RPMI8226 (cell line): ENCODE measurements at places on chromosomes 3 and 15.
A peak's percentile ranks its signal among the peaks of the same experiment; 100 is the strongest.

DNA sequence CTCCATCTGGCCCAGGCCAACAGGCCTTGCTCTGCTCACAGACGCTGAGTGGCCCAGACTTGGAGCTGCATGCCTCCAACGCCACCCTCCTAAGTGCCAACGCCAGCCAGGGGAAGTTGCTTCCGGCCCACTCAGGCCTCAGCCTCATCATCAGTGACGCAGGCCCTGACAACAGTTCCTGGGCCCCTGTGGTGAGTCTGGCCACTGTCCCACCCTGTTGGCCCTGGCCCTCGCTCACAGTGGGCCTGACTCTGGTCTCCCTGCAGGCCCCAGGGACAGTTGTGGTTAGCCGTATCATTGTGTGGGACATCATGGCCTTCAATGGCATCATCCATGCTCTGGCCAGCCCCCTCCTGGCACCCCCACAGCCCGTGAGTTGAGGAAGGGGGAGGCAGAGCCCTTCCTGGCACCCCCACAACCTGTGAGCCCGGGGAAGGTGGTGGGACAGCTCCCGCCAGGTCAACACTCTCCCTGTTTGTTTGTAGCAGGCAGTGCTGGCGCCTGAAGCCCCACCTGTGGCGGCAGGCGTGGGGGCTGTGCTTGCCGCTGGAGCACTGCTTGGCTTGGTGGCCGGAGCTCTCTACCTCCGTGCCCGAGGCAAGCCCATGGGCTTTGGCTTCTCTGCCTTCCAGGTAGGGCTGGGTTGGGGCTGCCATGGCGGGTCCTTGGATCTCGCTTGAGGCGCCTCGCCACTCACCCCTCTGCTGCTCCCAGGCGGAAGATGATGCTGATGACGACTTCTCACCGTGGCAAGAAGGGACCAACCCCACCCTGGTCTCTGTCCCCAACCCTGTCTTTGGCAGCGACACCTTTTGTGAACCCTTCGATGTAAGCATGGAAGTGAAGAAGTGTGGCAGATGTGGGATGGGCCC is 10.0 kb downstream of the NT5DC2 start:
- no peak for DNase-seq

DNA sequence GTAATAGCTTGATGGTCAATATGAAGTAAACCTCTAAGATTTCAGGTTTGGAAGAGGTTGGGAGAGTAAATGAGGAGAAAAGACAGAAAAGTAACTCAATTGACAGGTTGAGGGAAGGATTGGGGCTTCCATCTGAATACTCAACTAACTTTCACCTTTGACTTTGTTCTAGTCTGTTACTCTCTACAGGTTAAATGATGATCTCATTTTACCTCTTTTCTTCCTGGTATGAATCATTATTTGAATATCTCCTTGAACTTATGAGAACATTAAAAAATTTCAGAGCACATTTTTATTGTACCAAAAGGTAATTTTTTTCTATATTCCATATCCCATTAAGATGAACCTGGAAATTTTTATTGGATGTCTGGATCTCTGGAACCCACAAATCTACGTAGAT is 87.9 kb upstream of the KCNH8 start:
- no peak for DNase-seq

GRCh38 chr3:71080517-71081083 is 502.9 kb downstream of the FOXP1 start:
- DNase-seq, result no peak

DNA sequence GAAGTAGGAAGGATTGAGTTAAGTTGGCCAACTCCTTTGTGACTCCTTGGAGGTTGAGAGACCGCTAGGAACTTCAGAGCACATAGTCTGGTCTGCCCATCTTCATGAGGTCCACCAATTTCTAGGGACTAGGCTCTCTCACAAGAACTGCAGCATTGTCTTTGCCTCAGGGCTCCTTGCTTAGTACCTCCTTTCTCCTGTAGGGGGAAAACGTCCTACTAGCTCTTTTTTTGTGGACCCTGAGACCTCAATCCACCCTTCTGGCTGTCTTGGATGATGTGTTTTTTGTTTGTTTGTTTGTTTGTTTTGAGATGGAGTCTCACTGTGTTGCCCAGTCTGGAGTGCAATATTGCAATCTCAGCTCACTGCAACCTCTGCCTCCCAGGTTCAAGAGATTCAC is 21.6 kb downstream of the REC114 start:
- no peak for DNase-seq

GRCh38 chr3:159277814-159278213 is 476.0 kb downstream of the MFSD1 start:
- DNase-seq, result no peak

GRCh38 chr3:117285737-117286136 is 576.2 kb downstream of the TUSC7 start:
- no peak for DNase-seq

DNA sequence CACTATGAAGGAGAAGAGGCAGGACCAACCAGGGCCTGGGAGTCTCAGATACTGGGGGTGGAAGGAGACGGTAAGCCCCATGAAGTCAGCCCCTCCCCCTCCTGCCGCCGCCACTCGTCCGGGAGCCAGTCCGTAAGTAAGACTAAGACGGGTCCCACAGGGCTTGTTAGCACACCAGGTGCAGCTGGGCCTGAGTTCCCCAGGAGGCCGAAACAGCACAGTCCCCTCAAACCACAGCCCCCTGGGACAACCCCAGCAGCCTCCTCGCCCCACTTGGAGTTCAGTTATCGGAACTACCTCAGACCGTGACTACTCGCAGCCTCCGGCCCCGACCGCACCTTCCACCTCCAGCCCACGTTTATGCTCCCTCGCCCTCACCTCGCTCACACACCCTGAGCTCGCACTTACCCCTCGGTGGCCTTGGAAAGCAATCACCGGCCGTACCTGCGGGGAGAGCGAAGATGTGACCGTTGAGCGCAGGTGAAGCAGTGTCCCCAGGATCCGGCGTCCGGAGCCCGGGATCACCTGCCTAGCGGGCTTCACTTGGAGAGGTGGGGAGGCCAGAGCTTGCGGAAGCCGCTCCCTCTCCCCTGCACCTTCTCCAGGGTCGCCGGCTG is 557 bp downstream of the ELL3 start:
- DNase-seq, result no peak

DNA sequence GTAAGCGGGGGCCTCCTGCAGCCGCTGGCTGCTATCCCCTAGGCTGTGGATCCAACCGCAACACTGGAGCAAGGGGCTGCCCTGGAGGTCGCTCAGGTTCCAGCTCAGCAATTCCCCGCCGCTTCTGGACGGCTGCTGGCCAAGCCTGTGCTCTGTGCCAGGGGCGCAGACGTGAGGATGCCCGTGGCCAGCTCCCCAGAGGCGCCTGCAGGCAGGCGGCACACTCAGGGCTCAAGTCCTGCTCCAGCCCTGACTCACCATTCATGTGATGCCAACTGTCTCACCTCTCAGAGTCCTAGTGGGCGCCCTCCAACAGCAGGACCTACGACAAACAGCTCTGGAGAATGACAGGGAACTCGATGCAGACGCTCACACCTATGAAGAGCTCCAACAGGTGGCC is 31.6 kb downstream of the KLHL25 start:
- no peak for DNase-seq

- no peak for DNase-seq
Measured at GRCh38 chr15:81174125-81174791, 22.4 kb upstream of the IL16 start.

DNA sequence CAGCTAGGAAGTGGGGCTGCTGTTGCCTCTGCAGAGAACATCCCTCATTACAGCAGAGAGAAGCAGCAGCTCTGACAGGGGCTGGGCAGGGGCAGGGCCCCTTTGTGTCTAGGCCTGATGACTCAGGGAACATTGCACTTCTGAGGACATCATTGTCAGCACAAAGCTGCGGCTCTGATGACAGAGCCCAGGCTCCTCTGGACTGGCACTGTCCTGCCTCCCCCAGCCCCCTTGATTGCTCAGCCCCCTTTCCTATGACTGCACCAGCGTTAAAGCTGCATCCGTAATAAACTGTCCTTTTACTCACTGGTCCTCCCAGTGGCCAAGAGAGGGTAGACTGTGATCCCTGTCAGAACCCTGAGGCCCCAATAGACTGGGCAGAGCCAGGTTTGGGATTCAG is 18.3 kb downstream of the TRH start:
- peak; percentile 15 for DNase-seq

- no peak for DNase-seq
Measured at GRCh38 chr3:42123012-42123581, 31.9 kb downstream of the TRAK1 start.

DNA sequence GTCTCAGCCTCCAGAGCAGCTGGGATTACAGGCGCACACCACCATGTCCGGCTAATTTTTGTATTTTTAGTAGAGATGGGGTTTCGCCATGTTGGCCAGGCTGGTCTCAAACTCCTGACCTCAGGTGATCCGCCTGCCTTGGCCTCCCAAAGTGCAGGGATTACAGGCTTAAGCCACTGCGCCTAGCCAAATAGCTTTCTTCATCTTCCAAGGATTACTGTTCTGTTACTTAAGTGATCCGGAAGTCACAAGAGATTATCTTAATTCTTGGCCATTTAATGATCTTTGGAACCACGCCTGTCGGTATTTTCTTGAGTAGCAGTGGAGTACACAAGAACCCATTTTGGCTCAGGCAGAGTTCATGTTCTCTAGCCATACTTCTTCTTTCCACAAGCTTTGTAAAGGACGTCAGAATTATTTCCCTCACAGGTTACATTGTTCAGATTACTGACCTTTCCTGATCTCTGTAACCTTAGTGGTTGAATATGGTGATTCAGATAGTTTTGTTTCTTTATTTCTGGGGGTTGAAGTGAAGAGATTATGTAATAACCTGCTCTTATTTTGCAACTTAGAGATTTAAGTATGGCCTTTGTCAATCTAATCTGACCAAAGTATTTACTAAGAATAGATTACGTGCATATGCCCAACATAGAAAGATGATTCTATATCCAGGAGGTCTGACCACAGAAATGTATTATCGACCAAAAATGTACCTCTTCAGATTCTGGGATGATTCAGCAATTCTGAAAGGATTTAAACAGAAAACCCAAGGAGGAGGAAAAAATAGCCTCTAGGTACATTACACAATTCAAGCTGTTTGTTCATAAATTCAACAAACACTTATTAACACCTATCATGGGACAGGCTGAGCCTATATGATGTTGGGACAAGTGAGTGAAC is 132.2 kb downstream of the GREM1 start:
- DNase-seq, result no peak

DNA sequence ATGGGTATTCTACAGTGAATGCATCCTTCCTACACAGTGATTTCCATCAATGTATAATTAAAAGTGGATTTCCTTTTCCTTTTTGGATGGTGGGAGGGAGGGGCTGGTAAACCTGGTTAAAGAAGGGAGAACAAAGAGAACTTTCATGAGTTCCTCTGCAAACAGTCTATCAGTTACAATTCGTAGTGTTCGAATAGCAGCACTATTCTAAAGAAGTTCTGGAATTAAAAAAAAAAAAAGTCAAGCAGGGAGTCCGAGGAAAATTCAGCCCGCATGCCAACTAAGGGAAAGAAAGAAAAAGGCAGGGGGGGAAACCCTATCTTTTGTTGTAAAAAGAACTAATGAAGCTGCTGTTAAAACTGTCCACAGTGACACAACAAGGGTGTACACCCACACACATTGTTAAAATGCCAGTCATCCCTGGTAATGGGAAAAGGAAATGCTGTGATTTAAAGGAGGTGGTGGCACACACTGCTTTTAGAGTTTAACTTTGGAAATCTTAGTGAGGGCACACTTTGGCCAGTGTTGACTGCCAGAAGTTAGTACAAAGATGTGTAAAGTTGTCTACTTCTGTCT is 521.2 kb downstream of the ZIC1 start:
- DNase-seq, result no peak

DNA sequence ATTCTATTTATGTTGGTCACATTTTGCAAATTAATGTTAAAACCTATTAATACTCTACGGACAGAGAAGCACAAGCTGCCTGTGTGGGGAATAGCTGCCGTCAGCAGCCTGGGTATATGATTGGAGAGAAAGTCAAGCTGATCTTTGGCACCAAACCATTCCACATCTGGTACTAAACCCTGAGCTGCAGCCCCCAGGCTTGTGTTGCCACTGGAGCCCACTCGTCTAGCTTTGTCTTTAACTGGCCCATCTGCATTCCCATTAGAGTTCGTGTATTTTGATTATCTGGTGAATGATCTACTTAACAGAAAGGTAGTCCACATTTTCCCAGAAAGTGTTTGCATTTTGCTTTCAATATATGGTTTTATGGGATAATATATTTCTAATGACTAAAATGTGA is 5.4 kb downstream of the NDUFB4 start:
- no peak for DNase-seq
